AG09319 (cell line): ENCODE measurements at places on chromosomes 6 and 20.

- peak; percentile 54 for DNase-seq
Observed at GRCh38 chr20:34604980-34605788, 46.7 kb downstream of the MAP1LC3A start.

- no peak for DNase-seq
Observed at GRCh38 chr6:107679457-107679856, 144.7 kb downstream of the SCML4 start.

- no peak for DNase-seq
Observed at GRCh38 chr6:111888928-111889695, 15.9 kb upstream of the FYN start.

DNA sequence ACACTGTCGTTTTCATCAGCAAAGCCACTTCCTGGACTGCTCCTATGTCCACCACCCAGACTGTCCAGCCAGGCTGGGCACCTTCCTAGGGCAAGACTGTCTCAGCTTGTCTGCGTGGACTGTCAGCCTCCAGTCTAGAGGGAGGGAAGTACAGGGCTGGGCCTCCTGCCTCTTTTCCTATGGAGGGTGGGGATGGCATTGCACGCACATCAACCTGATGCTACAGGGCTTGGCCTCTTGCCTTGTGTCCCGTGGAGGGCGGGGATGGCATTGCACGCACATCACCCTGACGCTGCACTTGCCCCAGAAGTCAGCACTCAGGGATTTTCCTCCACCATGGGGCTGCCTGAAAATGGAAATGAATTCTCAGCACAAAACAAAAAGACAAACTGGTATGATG lies 304.2 kb upstream of the CDH4 start:
- DNase-seq: no peak

GRCh38 chr6:95670011-95670463 lies 92.7 kb downstream of the MANEA start:
- DNase-seq: no peak

DNA sequence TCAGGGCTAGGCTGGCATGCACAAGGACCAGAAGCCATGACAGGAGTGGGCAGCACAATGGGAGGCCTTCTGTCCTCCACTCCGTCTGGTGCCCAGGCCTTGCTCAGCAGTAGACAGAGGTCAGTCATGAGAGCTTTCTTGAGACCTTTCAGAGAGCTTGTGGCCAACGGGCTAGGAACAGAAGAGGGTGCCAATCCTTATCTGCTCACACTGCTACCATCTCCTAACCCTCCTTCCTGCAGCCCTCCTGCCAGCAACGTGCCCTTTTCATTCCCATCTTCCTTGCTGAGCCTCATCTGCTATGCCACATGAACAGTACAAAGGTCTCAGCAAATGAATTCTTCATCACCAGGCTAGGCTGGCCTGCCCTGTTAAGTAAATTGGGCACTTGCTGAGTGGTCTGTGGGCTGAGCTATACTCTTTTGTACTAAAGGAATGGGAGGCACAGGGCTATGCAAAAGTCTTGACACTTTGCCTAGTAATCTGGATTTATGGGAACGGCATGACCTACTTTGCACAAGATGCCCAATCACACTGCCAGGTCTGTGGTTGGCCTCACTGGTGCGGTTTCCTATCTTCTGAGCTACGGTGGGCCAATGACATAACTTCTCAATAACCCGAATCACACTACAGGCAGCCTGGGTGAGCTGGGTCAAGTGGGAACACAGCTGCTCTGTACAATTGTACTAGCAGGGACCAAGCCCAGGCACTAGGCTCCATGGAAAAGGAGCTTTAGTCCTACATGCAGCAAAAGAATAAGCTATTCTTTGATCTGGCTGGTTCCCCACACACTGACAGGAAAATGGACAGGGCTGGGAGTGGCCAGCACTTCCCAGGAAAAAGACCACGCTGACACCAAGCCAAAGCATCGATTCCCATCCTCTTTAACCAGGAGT lies 47.8 kb downstream of the ELOVL5 start:
- DNase-seq: no peak

DNA sequence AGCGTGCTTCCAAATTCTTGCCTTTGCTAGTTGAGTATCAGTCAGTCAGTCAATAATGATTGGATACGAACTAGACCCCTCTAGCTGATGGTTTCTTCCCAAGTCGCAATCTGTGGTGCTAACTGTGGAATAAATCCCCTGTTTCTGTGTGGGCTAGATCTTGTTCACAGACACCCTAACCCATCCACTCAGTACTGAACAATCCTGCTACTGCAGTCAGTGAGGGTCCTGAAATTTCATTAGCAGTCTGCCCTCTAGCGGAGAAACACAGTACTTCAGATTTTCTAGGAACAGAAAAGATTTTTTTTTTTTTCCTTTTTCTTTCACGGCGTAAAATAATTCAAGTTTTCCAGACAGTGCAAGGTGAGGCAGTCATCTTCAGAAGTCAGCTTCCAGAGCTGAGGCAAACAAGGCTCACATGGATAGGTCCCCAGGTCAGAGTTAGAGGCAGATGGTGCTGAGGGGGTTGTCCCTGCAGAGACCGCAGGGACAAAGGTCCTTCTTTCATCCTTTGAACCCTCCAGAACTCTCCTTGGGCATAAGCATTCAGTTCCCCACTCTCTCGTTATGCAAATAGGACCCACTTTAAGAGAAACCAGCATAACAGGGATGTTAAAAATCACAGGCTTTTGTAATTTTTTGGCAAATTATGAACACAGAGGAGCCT lies 119.6 kb downstream of the SCML4 start:
- DNase-seq: no peak

DNA sequence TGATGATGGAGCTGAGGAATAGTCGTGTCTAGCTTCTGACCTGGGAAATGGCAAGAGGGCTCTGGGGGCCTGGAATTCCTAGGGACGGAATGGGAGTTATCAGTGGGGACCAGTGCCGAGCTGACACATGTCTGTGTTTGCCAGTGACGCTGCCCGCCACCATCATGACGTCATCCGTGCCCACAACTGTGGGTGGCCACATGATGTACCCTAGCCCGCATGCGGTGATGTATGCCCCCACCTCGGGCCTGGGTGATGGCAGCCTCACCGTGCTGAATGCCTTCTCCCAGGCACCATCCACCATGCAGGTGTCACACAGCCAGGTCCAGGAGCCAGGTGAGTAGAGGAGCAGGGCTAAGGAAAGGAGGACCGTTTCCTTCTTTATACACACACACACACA lies 3.8 kb upstream of the CUL9 start:
- DNase-seq: no peak

DNA sequence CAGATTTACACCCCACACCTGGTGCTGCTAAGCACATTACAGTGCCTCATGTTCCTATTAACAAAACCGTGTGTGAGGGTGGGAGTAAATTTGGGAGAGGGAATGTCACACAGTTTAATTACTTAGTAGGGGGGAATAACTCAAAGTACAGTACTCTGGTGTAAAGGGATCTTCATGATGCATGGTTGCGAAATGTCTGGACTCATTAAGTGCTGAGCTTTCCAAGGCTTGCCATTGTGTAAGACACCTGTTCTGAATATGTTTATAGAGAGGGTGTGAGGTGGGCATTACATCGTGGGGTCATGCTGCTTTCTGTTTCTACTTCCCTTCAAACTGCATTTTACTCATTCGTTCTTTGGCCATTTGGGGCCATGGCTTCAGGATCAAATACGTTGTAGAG lies 181.2 kb downstream of the ADGRG6 start:
- DNase-seq: no peak

DNA sequence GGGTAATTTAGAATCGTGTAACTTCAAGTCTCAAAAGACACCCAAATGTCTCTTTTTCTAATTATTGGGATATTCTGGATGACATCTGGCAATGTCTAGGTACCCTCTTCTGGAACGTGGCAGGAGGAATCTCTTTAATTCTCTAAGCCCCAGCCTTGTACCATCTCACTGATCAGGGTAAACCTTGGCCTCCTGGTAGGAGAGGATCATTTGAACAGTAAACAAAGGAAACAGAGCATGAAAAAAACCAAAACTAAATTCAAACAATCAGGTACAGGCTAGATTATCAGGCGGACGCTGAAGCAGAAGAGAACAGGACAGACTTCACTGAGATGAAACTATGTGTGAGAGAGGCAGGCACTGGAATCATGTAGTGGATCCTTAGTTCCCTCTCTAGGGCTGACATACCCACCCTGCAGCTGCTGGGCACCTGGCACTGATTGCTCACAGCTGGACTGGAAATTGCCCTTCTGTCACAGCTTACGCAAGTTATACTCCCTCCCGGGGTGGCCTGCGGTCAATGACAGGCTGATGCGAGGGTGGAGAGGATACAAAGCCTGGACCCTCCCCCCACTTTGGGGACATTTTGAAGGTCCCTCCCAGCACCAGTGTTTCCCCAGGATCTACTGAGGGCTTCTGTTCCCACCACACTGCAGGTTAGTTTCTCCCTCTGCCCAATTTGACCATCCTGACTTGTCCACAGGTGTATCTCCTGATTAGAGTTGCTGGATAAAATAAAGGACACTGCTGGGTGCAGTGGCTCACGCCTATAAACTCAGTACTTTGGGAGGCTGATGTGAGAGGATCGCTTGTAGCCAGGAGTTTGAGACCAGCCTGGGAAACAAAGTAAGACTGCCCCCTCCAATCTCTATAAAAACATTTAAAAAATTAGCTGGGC lies 20.6 kb upstream of the ZBTB24 start:
- no peak for DNase-seq

DNA sequence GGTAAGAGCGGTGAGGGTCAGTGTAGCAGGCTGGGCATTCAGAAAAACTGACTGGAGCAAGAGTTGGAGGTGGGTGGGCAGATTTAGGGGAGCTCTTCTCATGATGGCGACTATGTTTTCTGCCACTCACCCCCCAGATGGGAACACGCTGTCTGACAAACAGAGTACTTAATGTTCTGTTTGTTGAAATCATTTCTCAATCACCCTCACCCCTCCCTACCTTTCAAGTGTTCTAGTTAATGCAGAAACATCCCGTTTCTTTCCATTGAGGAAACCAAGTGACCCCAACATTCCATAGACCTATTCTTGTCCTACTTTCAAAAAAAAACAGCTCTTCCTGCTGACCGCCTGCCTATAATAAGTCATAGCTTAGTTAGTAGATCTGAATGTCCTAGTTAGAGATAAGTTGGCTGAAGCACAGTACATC lies 132.5 kb upstream of the NEDD9 start:
- DNase-seq: no peak

- DNase-seq: no peak
Observed at GRCh38 chr6:148545901-148546300, 200.9 kb upstream of the UST start.

GRCh38 chr6:40251637-40252300 lies 317.5 kb upstream of the MOCS1 start:
- DNase-seq: no peak

GRCh38 chr6:134282816-134283215 lies 35.1 kb downstream of the SGK1 start:
- DNase-seq: no peak

DNA sequence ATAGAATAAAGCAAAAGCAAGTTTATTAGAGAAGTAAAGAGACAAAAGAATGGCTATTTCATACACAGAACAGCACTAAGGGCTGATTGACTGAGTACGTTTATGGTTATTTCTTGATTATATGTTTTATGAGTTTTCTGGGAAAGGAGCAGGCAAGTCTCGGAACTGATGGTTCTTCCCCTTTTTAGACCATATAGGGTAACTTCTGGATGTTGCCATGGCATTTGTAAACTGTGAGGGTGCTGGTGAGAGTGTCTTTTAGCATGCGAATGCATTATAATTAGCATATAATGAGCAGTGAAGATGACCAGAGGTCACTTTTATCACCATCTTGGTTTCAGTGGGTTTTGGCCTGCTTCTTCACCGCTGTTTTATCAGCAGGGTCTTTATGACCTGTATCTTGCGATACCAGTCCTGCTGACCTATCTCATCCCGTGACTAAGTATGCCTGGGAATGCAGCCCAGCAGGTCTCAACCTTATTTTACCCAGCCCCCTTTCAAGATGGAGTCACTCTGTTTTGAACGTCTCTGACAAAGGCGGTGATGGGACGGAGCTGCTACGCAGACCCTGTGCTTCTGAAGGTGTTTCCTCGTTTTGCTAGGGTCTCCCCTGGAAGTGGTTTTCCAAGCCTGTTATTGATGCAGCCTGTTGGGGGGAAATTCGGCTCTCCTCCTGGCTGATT lies 45.4 kb upstream of the BMP6 start:
- no peak for DNase-seq

DNA sequence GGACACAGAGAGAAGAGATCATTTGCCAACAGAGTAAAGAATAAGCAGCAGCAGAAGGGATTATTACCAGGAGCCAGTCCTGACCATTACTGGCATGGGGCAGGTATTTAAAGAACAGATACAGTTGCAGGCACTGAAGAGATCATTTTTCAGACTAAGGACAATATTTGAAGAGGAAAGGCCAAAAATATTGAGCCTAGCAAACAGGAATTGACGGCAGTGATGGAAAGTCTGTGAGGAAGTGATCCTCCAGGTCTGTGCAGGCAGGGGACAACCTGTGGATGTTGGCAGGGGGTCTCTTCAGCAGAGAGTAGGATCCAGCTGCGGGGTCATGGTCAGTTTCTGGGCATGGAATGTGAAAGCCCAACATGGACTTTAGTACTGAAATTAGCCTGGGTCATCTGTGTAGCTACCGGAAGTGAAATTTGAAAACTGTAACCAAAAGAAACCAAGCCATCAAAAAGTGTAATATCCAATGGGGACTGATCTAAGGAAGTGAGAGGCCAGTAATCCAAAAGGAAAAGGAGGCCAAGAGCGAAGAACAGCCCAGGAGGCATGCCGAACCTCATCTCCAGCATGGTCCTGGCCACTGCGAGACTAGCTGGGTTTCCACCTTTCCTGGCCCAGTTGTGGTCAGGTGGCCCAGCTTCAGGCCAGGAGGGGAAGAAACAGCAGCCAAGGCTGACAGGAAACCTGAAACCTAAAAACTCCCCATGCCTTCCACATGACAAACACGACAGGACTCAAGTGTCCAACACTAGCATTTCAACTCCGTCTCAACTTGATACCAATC lies 115.1 kb upstream of the TNFAIP3 start:
- no peak for DNase-seq

GRCh38 chr6:151494235-151494935 lies 568 bp downstream of the CCDC170 start:
- no peak for DNase-seq

GRCh38 chr20:35947907-35948306 lies 6.4 kb downstream of the SCAND1 start:
- DNase-seq: no peak

- peak; percentile 54 for DNase-seq
Observed at GRCh38 chr20:19210391-19211155, 1.9 kb upstream of the SLC24A3 start.

- DNase-seq: peak; percentile 70
Observed at GRCh38 chr6:28474441-28475219, 31.3 kb upstream of the ZSCAN23 start.
